H7 (cell line): ENCODE measurements at places on chromosomes 5 and 9. TPM values are rescaled to one million over a fixed set of nuclear protein-coding genes. Genes with fewer than 3 reads are reported as not detected.

Gene WNK2
- 13.3 and 29.5 TPM in 2 replicates for total RNA-seq

Gene PWWP2A
- 33.7 and 41.2 TPM in 2 replicates for total RNA-seq

Gene SLC46A2
- total RNA-seq: not detected in 2 replicates

Gene PELO
- 27.1 and 27.6 TPM in 2 replicates for total RNA-seq

Gene EFNA5
- 5.3 and 7.8 TPM in 2 replicates for total RNA-seq

Gene TRPM3
- 0.63 and 2.0 TPM in 2 replicates for total RNA-seq

Gene STING1
- total RNA-seq: 0.15 and 0.21 TPM in 2 replicates

Gene MAML1
- total RNA-seq: 21.5 and 22.3 TPM in 2 replicates

Gene PLPP1
- 81.4 and 97.4 TPM in 2 replicates for total RNA-seq

Gene C9orf152
- 0.11 TPM in 1 of 2 replicates, not detected in the other for total RNA-seq

Gene IL33
- 0.33 and 1.2 TPM in 2 replicates for total RNA-seq

Gene N4BP3
- 32.0 and 36.5 TPM in 2 replicates for total RNA-seq

Gene PLAC8L1
- total RNA-seq: 0.44 and 0.59 TPM in 2 replicates
